ENCODE measurements at places on chromosomes 4 and X. TPM values are rescaled to one million over a fixed set of nuclear protein-coding genes. Genes with fewer than 3 reads are reported as not detected.

Gene SOWAHB
- total RNA-seq = not detected

Gene AFP
- total RNA-seq = 1.3 TPM

Gene VCX3A
- total RNA-seq = not detected

Gene USP17L25
- not detected for total RNA-seq

Gene CD38
- total RNA-seq = 13.8 TPM

Gene ARSJ
- total RNA-seq = 5.0 TPM

Gene SCML2
- 6.8 TPM for total RNA-seq

Gene TSPYL2
- total RNA-seq = 10.3 TPM

Gene GPR82
- total RNA-seq = not detected

Gene DRD5
- not detected for total RNA-seq

Gene PGAM4
- total RNA-seq = 0.54 TPM

Gene ARFIP1
- 12.9 TPM for total RNA-seq

Gene PAGE5
- not detected for total RNA-seq

Gene ADRA2C
- 5.9 TPM for total RNA-seq

Gene CT45A1
- not detected for total RNA-seq

Gene SPANXD
- not detected for total RNA-seq

Gene TMPRSS11F
- not detected for total RNA-seq

Gene BEX1
- total RNA-seq = not detected

Gene FGD1
- total RNA-seq = 8.2 TPM

Gene FAM9B
- not detected for total RNA-seq

Gene GABRE
- total RNA-seq = 27.2 TPM

Gene MAOA
- total RNA-seq = 0.40 TPM

Gene MGAT4D
- total RNA-seq = not detected

Gene MAGEA11
- total RNA-seq = not detected

Gene TMEM187
- total RNA-seq = 9.2 TPM

Gene ARMCX4
- total RNA-seq = 0.34 TPM

Gene MAGEB2
- not detected for total RNA-seq

Gene HHIP
- 0.78 TPM for total RNA-seq

Gene TBC1D9
- 5.9 TPM for total RNA-seq

Gene CT45A8
- not detected for total RNA-seq

Gene ZDHHC9
- 49.1 TPM for total RNA-seq

Gene DIPK2B
- total RNA-seq = not detected

Gene ADH5
- total RNA-seq = 123 TPM

Gene HADH
- total RNA-seq = 23.8 TPM

Gene ALAS2
- total RNA-seq = not detected
